ENCODE measurements at places on chromosomes 2 and 18.

DNA sequence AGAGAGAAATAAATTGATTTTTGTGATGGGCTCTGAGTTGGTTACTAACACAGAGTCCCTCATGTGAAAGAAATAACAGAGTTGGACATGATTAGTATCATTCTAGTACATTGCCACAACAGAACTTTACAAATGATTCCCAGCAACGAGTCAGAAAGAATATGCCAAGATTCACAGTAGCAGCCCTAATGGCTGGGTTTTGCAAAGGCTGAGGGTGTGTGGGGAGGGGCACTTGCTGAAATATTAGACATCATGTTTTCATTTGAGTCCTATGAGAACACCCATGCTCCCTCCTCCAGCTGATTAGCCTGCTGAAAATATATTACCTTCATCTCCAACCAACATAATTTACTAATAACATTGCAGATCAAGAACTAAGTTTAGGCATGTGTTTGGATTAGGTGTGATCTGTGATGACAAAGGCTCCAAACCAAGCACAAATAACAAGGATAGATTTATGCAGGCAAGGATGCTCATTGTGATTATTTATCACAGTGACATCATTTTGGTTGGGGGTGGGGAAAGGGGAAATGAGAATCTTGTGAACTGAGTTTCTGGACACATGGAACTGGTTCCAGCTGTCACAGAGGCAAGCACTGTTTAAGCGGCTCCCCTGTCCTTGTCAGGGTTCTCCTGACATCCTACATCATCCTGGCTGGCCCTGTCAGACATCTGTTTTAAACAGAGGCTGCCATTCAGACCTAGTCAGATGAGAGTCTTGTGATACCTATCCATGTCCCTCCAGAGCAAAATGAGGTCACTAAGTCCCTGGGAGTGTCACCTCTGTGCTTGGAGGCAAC, 205.8 kb upstream of the NCKAP5 start:
- DNase-seq, result no peak

DNA sequence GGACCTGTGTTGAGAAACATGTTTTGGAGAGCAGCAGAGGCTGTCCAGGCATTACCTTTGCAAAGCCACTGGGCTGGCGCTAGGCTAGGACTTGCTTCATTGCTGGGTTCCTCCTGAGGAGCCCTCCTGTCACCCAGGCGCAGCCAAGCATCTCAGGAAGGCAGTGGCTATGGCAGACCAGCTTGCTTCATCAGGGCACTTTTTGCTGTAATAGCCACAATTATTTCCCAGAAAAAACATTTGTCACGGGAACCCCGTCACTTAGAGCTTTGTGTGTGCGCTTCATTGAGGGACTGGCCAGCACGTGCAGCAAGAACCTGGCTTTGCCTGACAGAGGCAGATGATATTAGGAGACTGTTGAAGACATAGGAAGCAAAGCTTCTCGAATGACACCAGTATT, 36.4 kb downstream of the SLC20A1 start:
- no peak for DNase-seq

- no peak for DNase-seq
These were observed 15.4 kb upstream of the FAP start for GRCh38 chr2:162258686-162259085.

- no peak for DNase-seq
These were observed 251.1 kb downstream of the CYP26B1 start for GRCh38 chr2:71896385-71897136.

DNA sequence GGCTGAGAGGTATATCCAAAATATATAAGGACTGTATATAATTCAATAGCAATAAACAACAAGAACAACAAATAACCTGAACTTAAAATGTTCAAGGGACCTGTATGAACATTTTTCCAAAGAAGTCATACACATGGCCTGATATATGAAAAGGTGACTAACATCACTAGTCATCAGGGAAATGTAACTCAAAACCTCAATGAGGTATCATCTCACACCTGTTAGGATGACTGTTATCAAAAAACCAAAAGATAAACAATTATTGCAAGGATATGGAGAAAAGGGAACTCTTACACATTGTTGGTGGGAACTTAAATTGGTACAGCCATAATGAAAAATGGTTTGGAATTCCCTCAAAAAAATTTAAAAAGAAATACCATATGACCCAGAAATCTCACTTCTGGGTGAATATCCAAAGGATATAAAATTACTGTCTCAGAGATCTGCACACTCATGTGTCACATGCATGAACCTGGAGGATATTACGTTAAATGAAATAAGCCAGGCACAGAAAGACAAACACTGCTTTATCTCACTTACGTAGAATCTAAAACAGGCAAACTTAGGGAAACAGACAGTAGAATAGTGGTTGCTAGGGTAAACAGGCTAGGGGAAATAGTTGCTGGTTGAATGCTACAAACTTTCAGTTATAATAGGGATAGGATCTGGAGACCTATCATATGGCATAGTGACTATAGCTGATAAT, 334.5 kb upstream of the MMADHC start:
- DNase-seq, result no peak

DNA sequence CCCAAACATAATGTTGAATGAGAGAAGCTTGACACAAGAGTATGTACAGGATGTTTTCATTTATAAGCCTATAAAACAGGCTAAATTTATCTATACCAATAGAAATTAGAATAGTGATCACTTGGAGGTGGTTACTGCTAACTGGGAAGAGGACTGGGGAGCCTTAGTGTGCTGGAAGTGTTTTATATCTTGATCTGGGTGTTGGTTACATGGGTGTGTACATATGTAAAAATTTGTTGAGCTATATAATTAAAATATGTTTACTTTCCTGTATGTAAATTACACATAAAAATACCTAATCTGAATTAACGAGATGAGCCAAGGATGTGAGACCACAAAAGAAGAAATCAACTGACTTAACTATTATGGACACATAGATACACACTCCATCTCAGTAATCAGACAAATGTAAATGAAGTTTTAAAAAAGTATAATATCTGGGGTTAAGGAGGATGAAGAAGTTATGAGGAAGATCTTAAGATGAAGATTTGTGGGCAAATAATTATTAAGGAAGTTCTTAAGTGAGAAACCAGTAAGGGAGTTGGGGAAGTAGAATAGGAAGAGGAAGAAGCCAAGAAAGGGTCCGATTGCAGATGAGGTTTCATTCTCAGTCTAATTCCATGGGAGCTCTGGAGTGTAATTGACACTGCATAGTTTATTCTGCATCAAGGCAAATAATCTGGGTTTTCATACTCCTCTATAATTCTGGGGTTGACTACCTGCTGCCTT, 32.3 kb upstream of the NABP1 start:
- no peak for DNase-seq

- peak; percentile 26 for DNase-seq
These were observed 62.2 kb upstream of the PMAIP1 start for GRCh38 chr18:59837586-59837985.

GRCh38 chr2:72554381-72554780, 271.5 kb downstream of the EXOC6B start:
- DNase-seq, result no peak

- DNase-seq, result no peak
These were observed 97.9 kb downstream of the USP40 start for GRCh38 chr2:233468741-233469110.

Data from activated CD4-positive, alpha-beta T cell treated with anti-CD3 and anti-CD28 coated beads, Interleukin-2, amount 50 U/mL, for 4 hours (primary cell).